Non-pigmented ciliary epithelial cell (primary cell): ENCODE measurements at places on chromosomes 16 and 17.
A peak's percentile ranks its signal among the peaks of the same experiment; 100 is the strongest.

DNA sequence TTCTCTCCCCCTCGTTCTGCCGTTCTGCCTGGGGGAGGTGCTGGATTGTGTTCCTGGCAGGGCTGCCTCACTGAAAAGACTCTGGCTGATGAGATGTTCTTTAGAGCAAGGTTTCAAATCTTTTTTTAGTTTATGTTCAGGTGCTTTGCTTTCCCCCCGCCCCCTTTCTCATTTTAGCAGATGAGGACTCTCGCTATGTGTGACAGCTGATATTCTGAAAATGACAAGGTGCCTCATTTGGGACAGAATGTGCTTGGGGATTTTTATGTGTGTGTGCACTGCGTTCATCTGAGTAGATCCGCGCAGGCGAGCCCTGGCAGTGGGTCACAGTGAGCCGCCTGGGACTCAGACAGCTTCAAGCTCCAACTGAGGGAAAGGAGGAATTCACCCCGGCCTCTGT, 205.9 kb downstream of the HS3ST4 start:
- no peak for DNase-seq

DNA sequence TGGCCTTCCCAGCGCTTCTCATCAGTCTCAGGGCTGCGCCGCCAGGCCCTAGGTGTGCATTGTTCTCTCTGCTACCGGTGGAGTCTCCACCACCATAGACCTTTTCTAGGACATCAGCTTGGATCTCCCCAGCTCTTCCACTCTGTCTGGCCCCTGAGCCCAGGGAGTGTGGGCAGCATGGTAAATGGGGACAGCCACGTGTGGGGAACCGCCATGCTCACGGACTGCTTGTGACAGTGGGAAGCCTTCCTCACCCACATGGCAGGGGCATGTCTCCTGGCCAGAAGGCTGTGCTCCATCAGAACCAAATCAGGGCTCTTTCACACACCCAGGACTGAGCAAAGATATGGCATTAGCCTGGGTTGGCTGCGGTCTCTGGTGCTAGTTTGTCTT, 51.3 kb downstream of the TNFRSF13B start:
- no peak for DNase-seq

- DNase-seq, result no peak
Measured at GRCh38 chr17:81859906-81860755, at the start of gene P4HB. Gene P4HB (minus strand): TSS chr17:81860535. CDS start chr17:81860471, 64 bp downstream.

GRCh38 chr17:82217120-82217529, 4.5 kb upstream of the CCDC57 start:
- DNase-seq, result no peak

DNA sequence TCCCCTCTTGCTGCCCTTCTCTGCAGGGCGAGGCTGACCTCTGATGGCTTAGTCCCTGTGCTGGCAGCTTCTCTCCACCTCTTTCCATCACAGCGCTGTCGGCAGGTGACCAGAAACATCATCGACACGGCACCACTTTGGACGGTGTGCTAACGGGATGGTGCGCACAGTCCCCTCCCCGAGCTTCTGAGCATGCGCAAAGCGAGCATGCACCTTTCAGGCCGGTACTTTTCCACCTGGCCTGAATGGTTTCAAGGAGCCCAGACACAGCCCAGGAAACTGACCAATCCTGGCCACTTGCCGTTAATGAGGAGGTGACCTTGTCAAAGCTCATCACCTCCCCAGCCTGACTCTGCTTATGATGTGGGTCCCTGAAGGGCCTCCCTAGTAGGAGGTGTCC, 54.8 kb downstream of the MGAT5B start:
- no peak for DNase-seq

DNA sequence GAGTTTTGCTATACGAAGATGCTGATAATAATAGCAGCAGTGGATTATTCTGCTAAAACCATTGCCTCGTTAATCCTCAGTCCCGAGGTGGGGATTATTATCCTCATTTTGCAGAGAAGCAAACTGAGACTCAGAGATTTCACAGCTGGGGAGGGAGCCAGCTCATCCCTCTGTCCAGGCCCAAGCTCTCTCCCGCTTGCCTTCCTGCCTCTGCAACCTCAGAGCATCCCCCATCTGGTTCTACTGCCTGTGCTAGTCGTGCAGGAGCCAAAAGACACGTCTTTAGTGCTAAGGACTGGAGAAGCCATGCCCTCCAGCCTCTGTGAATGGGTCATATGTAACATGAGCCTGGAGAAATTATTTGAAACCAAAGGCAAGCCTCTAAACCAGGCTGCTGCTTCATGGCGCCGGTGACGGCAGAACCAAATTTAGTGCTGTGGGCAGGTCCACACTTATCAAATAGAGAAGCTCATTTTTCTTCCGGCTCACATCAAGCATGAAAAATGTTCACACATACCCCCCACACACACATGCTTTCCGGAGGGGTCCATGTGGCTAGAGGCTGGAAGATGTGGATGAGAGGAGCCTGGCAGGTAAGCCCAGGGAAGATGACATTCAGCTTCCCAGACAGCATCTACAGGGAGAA, 13.5 kb downstream of the MAPT start:
- DNase-seq, result no peak

GRCh38 chr17:77242118-77242851, 101.5 kb downstream of the SEC14L1 start:
- DNase-seq, result no peak

- DNase-seq, result no peak
Measured at GRCh38 chr17:81706757-81707624, 3.8 kb downstream of the MRPL12 start.

DNA sequence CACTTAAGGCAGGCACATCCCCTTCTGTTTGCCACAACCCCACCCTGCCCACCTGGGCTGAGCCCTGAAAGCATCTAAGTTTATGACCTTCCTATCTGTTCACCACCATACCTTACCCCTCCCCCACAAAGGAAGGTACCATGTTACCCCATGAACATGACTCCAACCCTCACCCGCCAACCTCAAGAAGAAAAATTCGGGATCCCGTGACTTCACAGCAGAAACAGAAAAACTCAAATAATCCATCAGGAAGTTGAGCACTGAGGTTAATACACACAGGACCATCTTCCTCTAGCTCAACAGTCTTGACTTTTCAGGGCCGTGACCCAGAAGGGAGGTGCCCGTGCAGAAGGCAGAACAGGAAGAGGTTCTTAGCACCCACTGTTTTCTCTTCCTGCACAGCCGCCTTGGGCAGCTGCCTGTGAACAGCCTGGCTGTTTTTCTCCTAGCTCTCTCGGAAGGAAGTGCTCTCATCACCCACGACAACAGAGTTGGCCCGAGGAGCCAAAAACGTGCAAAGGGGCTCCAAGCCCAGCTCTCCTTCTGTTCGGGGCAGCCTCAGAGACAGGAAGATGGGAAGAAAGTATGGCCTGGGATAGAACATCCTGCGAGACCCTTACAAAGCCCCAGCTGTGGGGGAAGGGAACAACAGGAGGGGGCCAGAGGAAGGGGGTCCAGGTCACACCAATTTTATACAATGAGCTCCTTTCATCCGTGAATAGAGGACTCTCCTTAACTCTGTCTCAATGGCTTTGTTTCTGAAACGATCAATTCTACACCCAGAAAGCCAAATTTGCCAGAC, 101.1 kb downstream of the XYLT1 start:
- no peak for DNase-seq

GRCh38 chr16:50315346-50315997, 49.1 kb downstream of the ADCY7 start:
- DNase-seq, result no peak

DNA sequence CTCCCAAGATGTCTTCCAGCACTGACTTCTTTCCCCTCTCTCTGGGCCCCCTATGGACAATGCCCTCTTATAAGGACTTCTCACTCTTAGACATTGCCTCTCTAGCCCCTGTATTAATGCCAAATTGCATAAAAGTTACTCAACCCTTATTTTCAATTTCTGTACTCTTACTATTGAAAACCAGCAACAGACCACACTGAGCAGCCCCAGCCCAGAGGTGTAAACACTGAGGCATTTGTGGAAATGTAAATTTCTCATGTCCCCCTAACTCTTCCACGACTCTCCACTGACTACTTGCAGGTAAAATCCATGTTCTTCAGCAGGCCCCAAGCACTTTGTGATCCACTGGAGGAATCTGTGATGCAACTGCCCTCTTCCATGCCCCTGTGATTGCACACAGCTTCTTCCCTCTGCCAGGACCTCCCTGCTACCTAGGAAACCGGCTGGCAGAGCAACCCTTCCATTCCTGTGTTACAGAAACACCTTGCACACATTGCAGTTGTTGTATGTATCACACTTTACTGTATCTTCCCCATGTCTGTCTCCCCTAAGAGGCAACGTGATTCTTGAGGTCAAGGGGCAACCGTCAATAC, 4.4 kb downstream of the N4BP1 start:
- no peak for DNase-seq

GRCh38 chr16:67814567-67814966, 7.9 kb downstream of the TSNAXIP1 start:
- no peak for DNase-seq

- DNase-seq, result no peak
Measured at GRCh38 chr17:80251966-80252365, 8.7 kb upstream of the RNF213 start.

DNA sequence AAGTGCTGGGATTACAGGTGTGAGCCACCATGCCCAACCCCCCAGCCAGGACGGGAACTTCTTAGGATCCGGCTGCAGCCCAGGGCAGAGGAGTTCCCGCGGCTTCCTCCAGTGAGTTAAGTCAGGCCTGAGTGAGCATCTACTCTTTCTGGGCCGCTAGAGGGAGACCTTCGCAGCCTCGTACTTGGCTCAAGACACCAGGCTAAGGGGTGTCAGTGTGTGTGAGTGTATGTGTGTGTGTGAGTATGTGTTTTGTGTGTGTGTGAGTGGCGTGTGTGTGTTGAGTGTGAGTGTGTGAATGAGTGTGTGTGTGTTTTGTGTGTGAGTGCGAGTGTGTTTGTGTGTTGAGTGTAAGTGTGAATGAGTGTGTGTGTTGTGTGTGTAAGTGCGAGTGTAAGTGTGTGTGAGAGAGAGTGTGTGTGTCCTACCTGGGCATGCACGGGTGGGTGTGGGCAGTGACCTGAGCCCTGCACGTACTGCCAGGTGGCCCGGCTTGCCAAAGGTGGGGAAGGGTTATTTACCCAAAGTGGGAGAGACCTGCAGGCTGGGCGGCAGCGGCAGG, 58.5 kb downstream of the TMEM235 start:
- peak; percentile 67 for DNase-seq

DNA sequence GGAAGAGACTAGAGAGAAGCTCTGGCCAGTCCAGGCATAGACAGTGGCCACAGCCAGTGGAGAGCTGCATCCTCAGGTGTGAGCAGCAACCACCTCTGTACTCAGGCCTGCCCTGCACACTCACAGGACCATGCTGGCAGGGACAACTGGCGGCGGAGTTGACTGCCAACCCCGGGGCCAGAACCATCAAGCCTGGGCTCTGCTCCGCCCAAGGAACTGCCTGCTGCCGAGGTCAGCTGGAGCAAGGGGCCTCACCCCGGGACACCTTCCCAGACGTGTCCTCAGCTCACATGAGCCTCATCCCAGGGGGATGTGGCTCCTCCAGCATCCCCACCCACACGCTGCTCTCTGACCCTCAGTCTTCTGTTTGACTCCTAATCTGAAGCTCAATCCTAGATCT, 3.2 kb downstream of the RHBDF1 start:
- DNase-seq, result no peak

- DNase-seq, result no peak
Measured at GRCh38 chr16:26595199-26595598, 471.5 kb upstream of the C16orf82 start.

DNA sequence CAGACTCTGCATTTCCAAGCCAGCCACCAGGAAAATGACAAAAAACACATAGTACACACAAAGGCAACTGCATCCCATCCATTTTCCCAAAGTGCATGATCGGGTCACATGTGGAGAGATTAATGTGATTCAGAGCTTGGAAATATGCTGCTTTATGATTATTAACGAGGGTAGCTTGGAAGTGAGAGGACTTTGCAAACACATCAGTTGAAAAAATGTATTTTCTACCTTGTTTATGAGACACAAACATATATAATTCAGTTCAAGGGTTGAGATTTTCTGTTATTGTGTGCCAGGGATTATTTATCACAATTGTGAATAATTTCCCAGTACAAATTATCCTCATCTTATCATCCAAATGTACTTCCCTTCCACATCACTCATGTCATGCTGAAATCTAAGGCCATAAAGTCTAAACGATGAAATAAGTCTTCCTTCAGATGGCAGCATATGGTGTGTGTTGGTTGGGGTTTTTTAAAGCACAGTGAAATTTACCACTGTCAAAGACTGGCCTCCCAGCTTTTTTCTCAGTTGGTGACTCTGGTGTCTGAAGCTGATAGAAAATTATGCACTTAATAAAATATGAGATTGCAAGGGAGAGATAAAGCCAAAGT, 104.7 kb upstream of the ADAMTS18 start:
- no peak for DNase-seq

DNA sequence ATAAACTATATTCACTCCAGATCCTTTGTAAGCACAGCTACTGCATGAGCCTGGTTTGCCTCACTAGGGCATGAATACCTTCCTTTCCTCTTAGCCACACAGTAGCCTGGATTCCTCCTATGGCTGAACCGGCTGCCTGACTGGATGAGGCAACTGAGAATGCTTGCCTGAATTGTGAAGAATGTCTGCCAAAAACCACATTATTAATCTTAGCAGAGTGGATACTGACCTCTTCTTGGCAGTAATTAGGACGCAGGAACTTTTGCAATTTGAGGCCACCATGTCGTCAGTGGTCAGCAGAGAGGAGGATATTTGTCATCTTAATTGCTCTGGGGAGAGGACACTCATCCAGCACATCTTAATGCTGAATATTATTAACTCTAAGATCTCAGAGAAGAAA, 651.8 kb upstream of the GOT2 start:
- DNase-seq, result peak; percentile 74

GRCh38 chr17:63785556-63785955, 11.6 kb downstream of the DDX42 start:
- DNase-seq, result no peak

DNA sequence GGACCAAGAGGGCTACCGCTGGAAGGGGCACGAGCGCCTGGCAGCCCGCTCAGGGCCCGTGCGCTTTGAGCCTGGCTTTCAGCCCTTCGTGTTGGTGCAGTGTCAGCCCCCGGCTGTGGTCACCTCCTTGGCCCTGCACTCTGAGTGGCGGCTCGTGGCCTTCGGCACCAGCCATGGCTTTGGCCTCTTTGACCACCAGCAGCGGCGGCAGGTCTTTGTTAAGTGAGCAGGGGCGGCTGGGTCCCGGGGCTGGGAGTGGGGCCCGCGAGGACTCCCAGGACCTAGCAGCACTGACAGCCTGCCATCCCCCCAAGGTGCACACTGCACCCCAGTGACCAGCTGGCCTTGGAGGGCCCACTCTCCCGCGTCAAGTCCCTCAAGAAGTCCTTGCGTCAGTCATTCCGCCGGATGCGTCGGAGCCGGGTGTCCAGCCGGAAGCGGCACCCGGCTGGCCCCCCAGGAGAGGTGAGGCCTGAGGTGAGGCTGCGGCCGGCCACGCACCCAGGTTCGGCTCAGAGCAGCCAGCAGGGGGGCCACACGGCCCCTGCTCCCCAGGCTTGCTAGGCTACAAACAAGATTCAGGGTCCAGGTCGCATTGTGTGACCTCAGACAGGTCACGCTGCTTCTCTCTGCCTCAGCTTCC, 17.4 kb upstream of the MYO15B start:
- DNase-seq, result no peak

GRCh38 chr16:2953706-2954627, 10.1 kb upstream of the KREMEN2 start:
- no peak for DNase-seq

DNA sequence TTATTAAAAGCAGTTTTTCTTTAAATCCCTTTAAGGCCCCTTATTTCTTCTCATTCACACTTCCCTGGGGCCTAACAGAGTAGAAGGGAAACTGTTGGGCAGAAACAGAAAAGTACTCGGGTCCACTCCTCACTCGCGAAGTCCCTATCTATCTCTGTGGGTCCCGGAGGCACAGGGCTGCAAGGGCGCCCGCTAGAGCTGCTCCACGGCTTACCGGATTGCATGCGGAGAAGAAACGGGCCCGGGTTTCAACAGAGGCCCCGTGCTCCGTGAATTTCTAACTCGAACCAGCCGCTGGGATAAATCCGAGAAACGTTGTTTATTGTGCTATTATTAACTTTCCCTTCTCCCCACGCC, 4.3 kb downstream of the CBLN1 start:
- DNase-seq, result no peak
